Stimulated activated effector memory CD8-positive, alpha-beta T cell treated with anti-CD3 and anti-CD28 coated beads, Interleukin-12 subunit alpha, Interleukin-12 subunit beta, amount 100 ng/mL, for 72 hours (primary cell): ENCODE measurements at places on chromosomes 5 and 9.

DNA sequence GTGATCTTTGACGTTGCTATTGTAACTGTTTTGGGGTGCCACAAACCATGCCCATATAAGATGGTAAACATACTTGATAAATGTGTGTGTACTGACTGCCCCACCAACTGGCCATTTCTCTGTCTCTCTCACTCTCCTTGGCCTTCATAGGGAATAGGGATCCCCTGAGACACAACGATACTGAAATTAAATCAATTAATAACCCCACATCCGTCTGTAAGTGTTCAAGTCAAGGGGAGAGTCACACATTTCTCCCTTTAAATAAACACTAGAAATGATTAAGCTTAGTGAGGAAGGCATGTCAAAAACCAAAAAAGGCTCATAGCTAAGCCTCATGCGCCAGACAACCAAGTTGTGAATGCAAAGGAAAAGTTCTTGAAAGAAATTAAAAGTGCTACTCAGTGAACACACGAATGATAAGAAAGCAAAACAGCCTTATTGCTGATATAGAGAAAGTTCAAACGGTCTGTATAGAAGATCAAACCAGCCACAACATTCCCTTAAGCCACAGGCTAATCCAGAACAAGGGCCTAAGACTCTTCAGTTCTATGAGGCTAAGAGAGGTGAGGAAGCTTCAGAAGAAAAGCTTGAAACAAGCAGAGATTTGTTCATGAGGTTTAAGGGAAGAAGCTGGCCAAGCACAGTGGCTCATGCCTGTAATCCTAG, 111.1 kb downstream of the UGCG start:
- no peak for DNase-seq

DNA sequence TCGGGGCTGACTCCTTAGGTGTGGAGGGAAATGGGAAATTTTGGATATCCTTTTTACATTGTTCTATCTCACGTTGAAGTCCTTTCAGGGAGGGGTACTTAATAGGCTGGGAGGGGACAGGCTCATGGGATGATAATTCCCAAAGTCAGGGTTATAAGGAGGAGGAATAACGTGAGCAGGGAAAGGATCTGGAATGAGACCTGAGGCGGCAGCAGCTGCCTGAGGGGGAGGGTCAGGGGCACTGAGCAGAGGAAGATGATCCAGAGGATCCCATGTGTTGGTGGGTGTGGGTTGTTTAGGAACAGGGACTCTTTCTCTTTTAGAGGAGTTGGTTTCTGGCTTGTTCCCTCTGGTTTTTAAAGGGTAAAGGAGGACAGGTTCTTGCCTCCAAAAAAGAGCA, 18.7 kb downstream of the IFT74 start:
- no peak for DNase-seq

- DNase-seq, result no peak
Observed at GRCh38 chr5:6859023-6859422, 145.8 kb downstream of the TENT4A start.

DNA sequence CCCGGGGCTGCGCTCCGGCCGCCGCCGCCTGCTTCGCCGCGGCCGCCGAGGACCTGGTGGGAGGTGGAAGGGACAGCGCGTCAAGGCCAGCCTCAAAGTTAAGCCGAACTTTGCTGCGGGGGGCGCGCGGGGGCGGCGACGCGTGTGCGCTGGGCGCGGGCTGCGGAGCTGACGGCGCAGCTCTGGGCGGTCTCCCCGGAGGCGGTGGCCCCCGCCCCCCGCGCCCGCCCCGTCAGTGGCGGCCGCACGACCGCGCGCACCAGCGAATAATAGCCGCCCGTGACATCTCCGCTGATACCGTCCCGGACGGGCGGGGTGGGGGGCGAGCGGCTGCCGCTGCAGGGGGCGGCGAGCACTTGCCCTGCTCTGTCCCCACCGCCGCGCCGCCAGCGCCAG, 579 bp upstream of the FAM78A start:
- no peak for DNase-seq

GRCh38 chr9:136694163-136694871, 7.1 kb upstream of the AGPAT2 start:
- DNase-seq, result peak; percentile 51
